ENCODE measurements at places on chromosomes 13 and 19.

DNA sequence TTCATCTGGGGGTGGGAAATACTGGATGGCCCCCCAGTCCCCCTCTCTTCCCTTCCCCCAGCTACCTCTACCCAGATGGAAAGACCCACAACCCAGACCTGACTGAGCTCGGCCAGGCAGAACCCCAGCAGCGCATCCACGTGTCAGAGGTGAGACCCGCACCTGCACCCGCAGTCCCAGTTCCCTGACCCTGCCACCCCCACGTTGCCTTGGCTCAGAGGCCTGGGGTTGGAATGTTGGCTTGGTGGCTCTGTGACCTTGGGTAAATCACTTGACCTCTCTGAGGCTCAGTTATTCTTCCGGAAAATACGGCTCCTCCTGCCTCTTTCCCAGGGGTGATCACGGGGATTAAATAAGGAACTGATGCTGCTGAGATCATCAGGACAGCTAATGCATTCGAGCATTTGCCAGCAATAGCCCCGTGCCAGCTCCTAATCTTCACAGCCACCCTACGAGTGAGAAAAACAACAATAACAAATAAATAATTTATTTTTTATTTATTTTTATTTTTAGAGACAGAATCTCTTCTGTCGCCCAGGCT, 12.3 kb downstream of the CBLC start:
- no peak for DNase-seq

DNA sequence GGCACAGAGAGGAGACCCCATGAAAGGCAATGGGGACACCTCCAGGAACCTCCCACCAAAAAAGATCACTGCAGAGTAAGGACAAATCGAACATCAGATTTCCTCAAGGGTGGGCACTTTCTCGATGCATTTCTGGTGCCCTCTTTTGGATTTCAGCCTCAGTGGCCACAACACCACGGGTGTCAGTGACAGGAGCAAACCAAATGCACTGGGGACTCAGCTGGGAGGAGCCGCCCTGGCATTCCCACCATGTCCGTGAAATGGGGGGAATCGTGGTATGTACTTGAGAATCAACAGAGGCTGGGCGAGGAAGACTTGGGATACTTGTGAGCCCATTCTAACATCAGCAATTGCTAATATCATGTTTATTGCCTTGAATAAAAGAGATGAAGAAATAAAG, 16.3 kb downstream of the FAM187B start:
- DNase-seq = no peak

GRCh38 chr13:97116754-97117153, 105.4 kb upstream of the MBNL2 start:
- peak; percentile 51 for DNase-seq

- no peak for DNase-seq
These were observed 1.1 kb upstream of the MVB12A start for GRCh38 chr19:17418710-17419109.

GRCh38 chr13:37657134-37657533, 58.6 kb upstream of the POSTN start:
- DNase-seq = peak; percentile 14

GRCh38 chr13:40333226-40333625, 333.2 kb downstream of the FOXO1 start:
- DNase-seq = no peak

- no peak for DNase-seq
These were observed 87.8 kb downstream of the FNDC3A start for GRCh38 chr13:49063497-49063896.

GRCh38 chr13:111074826-111075225, 40.3 kb upstream of the ARHGEF7 start:
- DNase-seq = no peak

DNA sequence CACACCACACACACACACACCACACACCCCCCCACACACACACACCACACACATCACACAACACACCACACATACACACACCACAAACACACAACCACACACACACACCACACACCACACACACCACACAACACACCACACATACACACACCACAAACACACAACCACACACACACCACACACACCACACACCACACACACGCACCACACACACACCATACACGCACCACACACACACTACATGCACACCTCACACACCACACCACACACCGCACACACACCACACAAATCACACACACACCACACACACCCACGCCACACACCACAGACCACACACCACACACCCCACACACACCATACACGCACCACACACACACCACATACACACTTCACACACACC, 83.5 kb downstream of the ZNF557 start:
- no peak for DNase-seq

GRCh38 chr13:103184413-103184812, 118.2 kb upstream of the SLC10A2 start:
- DNase-seq = no peak

GRCh38 chr13:35028338-35028867, 86.3 kb downstream of the NBEA start:
- DNase-seq = no peak

DNA sequence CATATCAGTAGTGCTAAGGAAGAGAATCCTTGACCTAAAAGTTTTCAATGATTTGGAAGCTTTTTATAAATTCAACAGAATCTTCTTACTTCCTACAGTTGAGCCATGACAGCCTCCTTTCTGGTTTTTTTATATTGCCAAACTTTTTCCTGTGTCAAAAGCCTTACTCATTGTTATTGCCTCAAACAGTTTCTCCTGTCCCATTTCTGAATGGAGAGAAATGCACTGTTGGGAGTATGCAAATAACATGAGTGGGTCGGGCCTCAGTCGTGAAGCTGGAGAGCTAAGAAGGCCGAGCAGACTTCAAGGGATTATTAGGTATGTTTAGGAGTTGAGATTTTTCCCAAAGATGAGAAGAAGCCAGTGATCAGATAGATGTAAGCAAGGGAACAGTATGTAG, 766.4 kb upstream of the KLHL1 start:
- no peak for DNase-seq

GRCh38 chr19:50792272-50793250, 2.3 kb downstream of the ACP4 start:
- DNase-seq = no peak

- no peak for DNase-seq
These were observed 1.5 kb upstream of the PDX1 start for GRCh38 chr13:27918041-27918917.

GRCh38 chr13:77345150-77345780, 18.4 kb upstream of the MYCBP2 start:
- no peak for DNase-seq

GRCh38 chr13:62887046-62887445, 1471.4 kb upstream of the PCDH20 start:
- DNase-seq = no peak

DNA sequence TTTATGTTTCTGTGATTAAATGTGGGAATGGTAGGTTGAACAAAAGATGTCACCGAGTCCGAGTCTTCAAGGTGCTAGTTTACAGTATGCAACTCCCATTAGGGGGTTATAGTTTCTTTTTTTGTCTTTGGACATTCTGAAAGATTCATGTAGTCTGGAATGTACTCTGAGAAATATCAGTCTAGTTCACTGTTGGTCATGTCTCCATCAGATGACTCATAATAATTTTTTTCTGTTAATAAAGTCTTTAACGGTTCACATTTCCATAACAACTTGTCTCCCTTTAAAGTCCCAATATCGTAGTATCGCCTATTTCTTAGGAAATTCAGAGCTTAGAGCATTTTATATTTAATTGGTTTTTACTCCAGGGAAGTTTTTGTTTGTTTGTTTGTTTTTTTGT, 13.5 kb upstream of the ESD start:
- DNase-seq = no peak

DNA sequence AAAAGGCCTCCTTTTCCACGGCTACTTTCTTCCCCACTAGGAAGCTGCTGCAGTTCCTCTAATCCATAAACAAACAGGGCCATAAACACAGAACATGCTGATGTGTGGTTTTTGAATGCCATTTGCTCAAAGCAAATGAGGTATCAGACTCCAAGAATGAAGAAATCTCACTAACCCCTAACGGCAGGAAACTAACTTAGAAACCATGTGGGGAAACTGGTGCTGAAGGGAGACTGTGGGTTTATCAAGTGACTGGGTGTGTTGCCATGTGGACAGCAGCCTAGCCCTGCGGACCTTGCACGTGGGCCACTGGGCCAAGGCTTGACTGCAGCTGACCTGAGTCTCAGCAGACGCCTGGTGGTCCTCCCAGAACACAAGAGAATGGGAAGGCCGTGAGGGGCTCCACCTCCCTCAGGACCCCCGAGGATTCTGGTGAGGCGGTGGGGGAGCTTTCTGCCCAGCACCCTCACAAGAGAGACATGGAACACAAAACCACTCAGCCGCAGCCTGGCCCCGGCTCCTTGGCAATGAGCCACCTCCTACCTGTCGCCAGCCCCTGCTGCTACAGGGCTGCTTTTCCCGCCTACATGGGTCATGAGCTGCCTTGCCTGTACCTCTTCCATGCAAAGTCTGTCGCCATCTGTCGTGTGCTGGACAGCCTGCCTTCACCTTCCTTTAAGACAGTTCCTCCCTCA, 10.6 kb downstream of the SLC15A1 start:
- peak; percentile 66 for DNase-seq

GRCh38 chr19:3129112-3129511, 6.7 kb upstream of the GNA15 start:
- no peak for DNase-seq

DNA sequence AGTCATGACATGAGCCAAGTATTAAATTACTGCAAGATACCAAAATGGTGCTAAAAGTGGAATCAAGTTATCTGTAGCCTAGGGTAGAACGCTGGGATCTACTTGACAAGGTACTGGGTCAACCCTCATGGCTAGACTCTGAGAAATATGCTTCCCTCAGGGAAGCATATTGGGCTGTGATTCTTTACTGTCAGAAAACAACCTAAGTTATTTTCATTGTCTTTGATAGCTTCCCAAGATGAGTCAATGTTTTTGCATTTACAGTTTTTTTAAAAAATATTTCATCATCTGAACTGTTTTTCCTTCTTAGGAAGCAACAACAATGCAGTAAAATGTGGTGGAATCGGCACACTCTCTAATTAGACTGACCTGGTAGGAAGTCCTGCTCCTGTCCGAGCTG, 218.0 kb downstream of the RGCC start:
- DNase-seq = peak; percentile 50

GRCh38 chr19:45118106-45118505, 25.1 kb downstream of the PPP1R37 start:
- no peak for DNase-seq

DNA sequence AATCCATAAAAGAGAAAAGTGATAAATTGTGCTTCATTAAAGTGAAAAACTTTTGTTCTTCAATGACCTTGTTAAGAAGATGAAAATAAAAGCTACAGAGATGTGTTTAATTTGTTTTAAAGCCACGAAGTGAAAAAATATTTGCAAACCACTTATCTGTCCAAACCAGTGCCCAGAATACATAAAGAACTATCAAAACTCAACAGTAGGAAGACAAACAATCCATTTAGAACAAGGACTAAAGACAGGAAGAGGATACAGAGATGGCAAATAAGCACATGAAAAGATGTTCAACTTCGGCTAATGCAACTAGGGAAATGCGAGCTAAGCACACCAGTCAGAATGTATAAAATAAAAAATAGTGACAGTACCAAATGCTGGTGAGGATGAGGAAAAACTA, 15.0 kb downstream of the GJB6 start:
- no peak for DNase-seq

DNA sequence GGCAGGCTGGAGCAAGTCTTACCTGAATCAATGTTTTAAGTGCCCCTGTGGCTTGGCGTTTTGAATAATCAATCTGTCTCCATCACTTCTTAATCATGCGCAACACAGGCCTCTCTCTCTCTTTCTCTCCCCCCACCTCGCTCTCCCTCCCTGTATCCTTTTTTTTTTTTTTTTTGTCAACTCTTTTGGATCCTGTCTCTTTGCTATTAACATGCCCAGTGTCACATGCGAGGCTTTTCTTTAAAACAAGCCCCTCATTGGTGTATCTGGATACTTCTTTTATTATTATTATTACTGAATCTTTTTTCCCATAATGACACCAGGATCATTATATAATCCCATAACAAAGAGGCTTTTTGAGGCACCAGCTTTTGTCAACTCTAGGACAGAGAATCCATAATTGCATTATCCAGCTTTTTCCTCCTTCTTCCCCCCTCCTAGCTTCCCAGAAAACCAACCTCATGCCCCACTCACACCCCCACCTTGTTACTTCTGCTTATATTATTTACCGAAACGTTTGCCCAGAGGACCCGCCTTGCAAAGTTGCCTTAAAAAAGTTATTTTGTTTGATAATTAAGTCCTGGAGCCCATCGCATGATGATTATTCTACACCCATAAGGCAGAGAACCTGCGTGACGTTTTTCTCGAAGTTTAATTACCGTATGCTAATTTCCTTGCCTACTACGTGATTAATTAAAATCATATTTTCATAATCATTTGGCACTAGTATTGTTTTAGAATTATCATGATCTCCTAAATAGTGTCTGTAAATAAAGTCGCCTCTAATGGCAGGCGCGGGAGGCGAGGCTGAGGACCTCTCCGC, 148.1 kb upstream of the ZNF536 start:
- no peak for DNase-seq

GRCh38 chr19:16013851-16014840, 62.1 kb upstream of the TPM4 start:
- DNase-seq = no peak

- DNase-seq = no peak
These were observed 1.0 kb downstream of the RTBDN start for GRCh38 chr19:12833418-12833737.

GRCh38 chr13:87120476-87120875, 550.7 kb upstream of the SLITRK5 start:
- DNase-seq = no peak

GRCh38 chr13:30696278-30697176, 38.8 kb upstream of the ALOX5AP start:
- DNase-seq = no peak

GRCh38 chr19:16025108-16026101, 50.9 kb upstream of the TPM4 start:
- peak; percentile 96 for DNase-seq

- no peak for DNase-seq
These were observed 52.3 kb downstream of the CRTC1 start for GRCh38 chr19:18735752-18736151.

DNA sequence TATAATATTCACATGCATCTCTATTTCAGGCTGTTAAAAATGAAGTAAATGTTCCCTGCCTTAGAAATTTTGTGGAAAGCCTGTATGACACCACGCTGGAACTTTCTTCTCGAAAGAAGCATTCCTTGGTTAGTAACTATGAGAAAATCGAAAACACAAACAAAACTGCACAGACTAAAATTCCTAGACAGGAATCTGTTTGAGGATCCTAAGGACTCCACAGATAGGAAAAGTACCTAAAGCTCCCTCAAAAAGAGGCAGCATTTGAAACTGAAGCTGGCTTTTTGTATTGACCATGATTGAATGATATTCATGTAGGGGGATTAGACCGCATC, 103.4 kb downstream of the FRY start:
- no peak for DNase-seq

- DNase-seq = no peak
These were observed 14.0 kb downstream of the EXOSC8 start for GRCh38 chr13:37014609-37015008.

GRCh38 chr19:47239152-47239551, 8.2 kb upstream of the BBC3 start:
- no peak for DNase-seq

All from AG20443 (cell line).